ENCODE measurements at places on chromosomes 2 and 18.

DNA sequence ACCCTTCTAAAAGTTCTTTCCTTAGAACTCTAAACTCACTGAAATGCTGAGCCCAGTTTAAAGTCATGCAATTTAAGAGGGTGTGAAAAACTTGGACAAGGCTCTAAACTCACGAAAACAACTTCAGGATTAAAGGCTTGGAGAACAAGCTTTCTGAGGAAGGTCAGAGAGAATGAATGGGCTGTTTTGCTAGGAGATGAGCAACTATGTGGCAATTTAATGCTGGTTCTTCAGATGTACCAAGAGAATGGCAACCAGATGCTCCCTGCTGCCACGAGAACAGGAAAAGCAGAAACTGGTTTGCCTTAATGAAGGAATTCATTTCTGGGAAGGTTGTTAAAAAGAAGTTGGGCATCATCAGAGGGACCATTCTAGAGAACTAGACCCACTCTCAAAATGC is 77.8 kb upstream of the PMAIP1 start:
- no peak for DNase-seq

DNA sequence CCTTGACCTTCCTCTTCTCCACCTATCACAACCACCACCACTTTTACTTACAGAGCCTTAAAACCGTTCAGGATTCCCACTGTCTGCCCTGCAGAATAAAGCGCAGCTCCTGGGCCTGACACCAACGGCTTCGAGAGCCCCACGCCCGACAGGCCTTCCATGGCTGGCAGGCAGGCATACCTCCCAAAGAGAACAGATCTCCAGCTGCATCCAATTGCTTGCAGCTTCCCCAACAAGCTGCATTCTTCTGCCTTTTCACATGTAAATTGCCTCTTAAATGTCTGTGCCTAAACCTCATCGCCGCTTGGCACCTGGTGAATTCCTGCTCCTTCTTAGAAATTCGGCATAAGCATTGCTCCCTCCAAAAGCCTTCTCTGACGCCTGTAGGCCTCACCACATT is 31.5 kb upstream of the FAM124B start:
- DNase-seq = no peak

GRCh38 chr18:3808985-3809780 is 359.2 kb downstream of the TGIF1 start:
- no peak for DNase-seq

DNA sequence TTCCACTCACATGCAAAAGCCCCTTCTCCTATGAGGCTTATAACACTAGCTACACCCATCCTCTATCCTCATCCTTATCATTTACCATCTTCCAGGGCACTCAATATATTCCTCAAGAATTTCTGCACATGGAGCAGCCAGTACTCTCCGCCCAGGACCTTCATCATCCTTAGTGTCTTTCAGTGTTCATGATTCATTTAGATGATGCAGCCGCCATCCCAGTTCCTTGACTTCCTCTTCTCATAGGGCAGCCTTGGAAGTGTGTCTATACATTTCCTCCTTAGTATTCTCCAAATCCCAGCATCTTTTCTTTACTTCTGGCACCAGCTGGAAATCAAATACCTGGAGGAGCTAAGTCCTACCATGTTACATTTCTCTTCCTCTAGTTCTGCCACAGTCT is 3.0 kb upstream of the ITSN2 start:
- no peak for DNase-seq

DNA sequence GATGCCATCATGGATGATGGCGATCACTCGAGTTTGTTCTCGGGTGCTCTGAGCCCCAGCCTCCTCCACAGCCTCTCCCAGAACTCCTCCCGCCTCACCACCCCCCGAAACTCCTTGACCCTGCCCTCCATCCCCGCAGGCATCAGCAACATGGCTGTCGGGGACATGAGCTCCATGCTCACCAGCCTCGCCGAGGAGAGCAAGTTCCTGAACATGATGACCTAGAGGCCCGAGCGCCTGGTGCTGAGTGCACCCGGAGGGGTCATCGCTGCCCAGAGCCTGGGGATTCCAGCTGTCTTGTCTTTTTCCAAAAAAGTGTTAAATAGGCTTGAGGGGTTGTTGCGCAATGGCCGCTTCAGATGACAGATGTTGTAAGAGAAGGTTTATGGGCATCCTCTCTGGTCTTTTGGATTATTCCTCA is 254.8 kb downstream of the GLI2 start:
- no peak for DNase-seq
